ENCODE measurements at places on chromosomes 11 and 22.

DNA sequence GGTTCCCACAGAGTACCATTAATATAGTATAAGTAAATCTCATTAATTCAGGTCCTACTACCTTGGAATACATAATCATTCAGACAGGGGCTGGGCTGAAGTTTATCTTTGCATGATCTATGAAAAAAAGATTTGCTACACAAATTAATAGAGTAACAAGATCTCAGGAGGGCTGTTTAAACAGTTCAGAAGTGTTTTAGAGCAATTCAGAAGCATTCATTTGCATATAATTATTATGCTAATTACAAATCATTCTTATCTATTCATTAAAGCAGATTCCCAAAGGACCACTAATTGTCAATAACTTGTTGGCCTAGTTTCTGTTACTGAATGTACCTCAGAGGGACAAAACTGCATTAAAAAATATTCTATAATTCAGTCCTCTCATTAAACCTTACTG lies 40.5 kb downstream of the PITPNB start:
- no peak for DNase-seq

DNA sequence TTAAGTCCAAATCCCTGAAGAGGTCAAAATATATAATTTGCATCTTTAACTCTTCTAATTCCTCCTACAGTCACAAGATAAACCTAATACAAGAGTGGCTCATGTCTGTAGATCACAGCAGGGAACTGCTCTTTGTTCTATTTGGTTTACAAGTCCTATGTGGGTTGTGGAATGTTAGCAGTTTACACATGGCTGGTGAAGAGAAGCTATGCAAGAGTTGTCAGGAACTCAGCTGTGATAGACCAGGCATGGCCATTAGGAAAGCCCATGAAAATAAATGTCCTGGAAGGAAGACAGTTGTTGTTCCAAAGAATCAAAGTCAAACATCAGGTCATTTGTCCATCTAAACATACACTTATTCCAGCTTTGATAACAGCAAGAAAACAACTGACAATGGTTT lies 312.4 kb upstream of the PITPNB start:
- no peak for DNase-seq

DNA sequence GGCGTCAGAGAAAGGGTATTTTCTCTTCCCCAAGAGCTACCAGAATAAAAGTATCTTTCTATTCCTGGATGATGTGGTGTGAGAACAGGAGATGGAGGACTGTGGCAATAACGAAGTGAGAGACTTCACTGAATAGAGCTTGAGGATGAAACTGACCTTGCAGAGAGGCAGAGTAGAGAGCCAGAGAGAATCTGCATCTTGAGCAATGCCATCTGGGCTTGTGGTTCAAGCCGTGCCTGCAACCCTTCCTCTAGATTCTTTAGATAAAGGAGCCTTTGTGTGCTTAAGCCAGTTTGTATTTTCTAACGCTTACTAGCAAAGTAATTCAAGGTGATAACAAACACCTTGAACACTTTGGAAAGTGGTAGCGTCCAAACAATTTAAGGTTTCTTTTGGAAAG lies 2.2 kb downstream of the ME3 start:
- no peak for DNase-seq

GRCh38 chr11:20536784-20537183 lies 62.6 kb upstream of the SLC6A5 start:
- no peak for DNase-seq

- no peak for DNase-seq
Observed at GRCh38 chr11:20712912-20713311, 43.5 kb downstream of the NELL1 start.

DNA sequence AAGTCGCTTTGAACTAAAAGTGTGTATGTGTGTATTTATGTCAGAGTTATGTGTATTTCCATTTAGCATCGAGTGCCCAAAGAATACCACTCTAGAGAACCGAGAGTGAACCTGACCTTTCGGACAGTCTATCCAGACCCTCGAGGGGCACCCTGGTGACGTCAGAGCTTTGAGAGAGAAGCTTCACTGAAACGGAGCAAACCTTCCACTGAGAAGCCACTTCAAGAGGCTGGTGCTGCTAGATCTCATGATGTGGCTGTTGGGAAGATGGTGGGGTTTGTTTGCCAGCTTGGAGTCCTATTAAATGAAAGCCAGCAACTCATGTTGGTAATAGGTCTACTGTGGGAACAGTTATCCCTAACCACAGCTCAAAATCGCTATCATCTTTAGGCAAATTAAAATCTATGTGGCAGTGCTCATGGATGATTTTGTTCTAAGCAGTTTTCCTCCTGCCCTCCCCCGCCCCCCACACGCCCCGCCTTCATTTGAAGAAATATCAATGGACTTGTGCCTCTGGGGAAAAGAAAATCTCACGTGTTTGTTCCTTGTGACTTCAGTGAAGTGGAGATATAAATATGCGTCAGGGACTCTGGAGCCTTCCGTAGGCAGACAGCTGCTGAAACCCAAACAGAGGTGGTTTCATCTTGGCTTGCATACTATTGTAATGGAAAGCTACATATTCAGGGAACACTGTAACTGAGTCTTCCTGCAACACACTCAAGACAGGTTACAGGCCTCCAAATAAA lies 22.4 kb upstream of the C11orf96 start:
- DNase-seq = no peak

DNA sequence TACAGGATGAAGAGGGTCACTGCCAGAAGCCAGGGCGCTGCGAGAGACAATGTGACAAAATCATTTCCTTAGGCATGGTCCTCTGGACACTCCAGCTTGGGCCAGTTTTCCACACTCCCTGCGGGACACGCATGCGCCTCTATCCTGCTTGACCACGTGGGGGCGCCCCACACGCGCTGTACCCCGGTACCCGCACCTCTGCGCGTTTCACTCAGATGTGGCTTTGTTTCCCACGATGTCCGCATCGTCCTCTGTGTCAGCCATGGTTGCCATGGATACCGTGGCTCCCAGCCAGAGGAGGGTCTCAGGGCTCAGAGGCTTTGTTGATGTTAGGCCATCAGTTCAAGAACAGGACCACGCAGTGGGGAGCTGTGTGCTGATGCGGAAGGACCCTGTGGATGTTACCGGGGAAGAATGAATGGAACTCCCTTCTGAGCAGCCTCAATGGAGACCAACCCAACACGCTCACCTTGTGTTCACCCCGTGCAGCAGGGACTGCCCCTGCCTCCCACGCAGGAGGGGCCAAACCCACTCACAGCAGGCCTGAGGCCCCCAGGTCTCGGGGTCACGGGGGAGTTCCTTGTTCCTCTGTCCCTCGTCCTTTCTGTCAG lies 101.1 kb upstream of the SLC22A12 start:
- peak; percentile 59 for DNase-seq

GRCh38 chr11:93080146-93080759 lies 110.8 kb downstream of the MTNR1B start:
- no peak for DNase-seq

DNA sequence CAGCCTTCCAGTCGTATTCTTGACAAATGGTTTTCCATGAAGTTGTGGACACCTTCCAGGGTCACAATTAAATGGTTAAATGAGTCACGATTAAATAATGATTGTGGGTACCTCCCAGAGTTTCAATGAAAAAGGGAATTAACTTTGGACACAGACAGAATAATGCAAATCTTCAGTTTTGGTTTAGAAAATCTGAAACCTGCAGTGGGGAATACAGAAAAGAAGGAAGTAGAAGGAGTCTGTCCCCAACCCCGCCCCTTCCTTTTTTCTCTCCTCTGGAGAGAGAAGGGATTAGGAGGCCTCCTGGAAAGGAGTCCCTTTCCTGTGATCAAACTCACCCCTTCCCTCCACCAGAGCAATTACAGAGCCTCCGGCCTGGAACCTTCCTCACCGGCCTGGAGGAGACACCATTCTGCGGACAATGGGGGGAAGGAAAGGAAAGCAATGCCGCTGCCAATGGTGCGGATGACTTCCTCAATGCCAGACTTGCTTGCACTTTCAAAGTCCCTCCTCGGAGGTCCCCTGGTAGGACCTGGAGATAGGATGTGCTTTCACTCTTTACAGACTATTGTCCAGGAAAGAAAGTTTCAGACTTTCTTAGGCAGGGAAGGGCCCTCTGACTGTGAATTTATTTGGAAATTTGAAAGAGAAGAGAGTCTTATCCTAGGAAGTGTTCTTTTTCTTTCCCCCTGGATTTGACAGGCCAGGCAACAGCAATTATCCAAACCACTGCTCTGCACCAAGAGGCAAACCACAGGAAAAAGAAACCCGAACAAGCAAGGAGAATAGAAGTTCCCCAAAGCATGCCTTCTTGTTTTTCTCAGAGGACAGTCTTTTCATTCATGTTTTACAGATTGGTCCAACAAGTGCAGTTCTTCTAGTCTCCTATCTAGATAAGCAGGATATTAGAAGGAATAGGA lies 86.8 kb downstream of the PTPRJ start:
- no peak for DNase-seq

DNA sequence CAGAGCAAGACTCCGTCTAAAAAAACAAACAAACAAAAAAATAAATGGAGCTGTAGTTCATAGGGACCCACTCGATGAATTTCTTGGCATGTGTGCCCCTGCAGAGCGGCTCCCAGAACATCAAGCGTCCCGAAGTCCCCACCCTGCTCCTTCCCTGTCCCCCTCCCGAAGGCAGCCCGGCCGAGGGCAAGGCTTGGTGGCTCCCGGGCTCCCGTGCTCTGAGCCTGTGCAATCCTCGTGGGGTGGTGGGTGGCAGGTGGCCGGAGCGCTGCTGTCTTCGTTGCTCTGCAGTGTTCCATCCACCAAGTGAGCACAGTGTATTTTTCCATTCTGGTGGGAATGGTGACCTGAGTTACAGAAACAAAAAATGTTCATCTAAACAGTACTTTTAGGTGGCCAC lies 33.5 kb upstream of the GAL start:
- DNase-seq = no peak

DNA sequence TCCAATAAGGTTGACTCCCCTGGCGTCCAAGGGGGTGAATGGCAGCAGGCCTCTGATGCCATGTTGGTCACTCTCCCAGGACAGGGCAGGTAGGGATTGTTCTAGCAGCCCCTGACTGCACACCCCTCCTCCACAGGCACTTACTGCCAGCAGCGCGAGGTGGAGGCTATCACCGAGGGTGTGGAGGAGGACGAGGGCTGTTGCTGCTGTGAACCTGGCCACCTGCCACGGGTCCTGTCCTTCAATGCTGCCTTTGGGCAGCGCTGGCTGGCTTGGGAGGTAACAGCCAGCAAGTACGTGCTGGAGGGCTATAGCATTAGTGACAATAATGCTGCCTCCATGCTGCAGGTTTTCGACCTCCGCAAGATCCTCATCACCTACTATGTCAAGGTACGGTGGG lies 7.7 kb upstream of the SIPA1 start:
- no peak for DNase-seq

- DNase-seq = no peak
Observed at GRCh38 chr11:129637473-129637872, 178.2 kb upstream of the TMEM45B start.

DNA sequence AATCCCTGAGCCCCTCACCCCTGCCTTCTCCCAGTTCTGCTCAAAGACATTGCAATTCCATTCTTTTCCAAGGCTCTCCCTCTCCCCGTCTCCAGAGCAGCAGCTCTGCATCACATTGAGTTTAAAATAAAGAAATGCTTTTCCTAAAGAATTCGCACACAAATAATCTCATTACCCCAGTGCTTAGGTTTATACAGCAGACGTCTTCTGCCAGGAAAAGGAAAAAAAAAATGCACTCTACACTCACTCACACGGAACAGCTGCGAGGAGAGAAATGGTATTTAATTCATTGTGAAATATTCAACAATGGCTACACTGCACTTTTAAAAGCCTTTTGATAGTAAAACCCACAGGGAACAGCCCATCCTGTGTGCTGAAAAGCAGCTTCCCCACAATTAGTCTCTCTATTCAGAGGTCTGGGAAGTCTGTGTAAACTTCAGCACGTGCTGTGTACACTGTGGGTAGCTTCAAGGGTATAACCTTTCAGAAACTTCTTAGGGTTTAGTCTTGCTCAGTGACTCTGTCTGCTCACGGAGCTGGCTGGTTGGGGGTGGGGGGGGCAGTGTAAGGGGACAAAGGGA lies 42.8 kb downstream of the ETS1 start:
- no peak for DNase-seq

GRCh38 chr11:66868082-66868725 lies 11.3 kb downstream of the LRFN4 start:
- DNase-seq = no peak

DNA sequence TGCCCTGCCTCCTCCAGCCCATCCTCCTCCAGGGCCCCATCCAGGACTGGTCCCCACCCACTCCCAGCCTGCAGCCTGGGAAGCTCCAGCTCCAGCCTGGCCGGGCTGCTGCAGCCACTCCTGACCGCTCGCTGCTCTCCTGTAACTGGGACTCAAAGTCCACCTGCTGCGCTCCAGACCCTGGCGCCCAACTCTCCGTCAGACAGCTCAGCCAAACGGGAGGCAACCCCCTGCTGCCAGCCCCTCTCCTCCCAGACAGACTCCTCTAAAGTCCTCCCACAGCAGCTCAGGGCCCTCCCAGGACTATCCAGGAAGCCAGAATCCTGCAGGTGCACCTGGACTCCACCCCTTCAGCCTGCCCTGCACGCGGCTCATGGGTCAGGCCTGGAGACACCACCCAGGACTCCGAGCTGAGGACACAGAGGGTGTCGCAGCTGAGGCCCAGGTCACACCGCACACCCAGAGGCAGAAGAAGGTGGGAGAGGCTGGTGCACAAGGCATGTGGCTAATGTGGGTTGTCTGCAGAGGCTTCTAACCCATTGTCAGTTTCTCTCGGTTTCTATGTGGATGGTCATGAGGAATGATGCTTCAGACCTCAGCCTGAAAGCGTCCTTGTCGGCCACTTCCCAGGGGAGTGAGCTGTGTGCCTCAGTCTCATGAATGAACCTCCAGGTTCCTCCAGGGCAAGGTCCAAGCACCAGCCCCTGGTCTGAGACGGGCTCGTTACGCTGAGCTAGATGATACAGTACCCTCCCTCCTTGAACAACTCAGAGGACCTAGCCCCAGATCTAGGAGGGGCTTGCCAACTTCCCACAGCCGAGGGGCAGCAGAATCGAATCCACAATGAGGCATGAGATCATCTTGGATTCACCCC lies 1514.8 kb downstream of the TBC1D22A start:
- no peak for DNase-seq

DNA sequence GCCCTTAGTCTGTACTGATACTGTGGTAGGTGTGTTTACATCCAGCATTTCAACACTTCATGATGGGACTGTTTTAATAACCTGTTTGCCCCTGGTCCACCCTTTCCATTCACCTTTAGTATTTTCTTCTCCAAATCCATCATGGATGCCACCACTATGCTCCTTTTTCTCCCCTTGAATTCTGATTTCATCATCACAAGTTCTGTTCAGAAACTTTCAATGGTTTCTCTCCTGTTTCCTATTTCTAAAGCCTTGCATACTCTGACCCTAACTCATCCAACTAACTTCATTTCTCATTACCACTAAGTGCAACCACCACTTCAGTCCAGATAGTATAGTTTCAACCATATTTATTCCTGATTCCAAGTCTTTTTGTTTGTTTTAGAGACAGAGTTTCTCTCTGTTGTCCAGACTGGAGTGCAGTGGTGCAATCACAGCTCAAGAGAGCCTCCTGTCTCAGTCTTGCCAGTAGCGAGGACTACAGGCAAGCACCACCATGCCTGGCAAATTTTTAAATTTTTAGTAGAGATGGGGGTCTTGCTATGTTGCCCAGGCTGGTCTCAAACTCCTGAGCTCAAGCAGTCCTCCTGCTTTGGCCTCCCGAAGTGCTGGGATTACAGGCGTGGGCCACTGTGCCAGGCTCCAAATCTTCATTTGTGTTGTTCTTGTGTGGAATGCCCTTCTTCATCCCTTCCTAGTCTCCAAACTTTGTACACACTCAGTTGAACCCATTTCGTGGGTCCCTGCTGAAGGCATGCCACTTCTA lies 1.2 kb upstream of the LIN7C start:
- DNase-seq = no peak
